ENCODE measurements at places on chromosomes 16 and 17.

DNA sequence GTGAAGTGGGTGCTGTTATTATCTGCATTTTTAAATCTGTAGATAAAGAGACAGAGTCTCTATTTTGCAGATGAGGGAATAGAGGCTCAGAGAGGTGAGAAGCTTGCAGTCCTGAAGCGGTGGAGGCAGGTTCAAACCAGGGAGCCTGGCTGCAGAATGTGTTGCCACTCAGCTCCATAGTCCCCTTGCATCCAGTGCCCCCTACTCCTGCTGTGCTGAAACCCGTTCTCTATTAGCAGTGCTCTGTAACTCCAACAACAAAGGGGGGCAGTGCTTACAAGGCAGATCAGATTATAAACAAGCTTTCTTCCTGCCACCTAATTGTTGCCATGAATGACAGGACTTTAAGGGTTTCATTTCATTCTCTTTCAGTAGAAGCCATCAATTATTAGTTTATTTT lies 118.1 kb upstream of the CACNG3 start:
- DNase-seq: no peak

DNA sequence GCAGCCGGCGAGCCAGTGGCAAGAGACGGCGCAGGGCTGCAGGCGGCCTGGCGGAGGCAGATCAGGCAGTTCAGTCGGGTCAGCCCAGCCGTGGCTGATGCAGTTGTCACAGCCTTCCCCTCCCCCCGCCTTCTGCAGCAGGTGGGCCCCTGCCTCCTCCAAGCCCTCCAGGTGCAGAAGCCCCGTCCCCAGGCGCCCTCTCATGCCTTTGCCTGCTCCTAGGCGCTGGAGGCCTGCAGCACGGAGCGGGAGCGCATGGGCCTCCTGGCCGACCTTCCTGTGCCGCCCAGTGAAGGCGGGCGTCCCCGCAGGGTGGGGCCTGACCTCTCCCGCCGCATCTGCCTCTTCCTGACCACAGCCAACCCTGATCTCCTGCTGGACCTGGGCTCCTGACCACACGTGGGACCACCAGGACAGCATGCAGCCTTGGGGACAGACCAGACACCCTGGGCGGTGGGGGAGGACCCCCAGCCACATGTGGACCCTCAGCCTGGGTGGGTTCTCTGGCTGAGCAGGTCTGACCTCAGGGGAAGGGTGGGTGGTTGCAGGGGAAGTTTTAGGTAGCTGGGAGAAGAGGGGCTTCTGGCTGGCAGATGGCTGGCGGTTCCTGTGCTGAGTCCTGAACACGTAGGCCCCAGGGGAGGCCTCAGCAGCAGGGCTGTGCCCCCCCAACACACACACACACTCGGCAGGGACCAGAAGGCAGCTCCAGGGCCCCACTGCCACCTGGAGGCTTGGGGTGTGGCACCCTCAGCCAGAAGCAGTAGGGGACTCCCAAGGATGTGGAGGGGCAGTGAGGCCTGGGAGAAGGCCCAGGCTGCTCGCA lies 3.1 kb upstream of the MRPS34 start:
- DNase-seq: no peak

DNA sequence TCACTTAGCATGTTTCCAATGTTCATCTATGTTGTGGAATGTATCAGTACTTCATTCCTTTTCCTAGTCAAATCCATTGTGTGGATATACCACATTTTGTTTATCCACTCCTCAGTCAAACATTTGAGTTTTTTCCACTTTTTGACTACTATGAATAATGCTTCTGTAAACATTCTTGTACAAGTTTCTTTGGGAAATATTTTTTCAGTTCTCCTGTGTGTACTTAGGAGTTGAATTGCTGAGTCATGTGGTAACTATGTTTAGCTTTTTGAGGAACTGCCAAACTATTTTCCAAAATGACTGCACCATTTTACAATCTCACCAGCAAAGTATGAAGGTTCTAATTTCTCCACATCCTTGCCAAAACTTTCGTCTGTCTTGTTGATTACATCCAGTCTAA lies 223.7 kb upstream of the AXIN2 start:
- DNase-seq: peak; percentile 3

- no peak for DNase-seq
Measured at GRCh38 chr16:66026211-66026610, 340.3 kb upstream of the CDH5 start.

GRCh38 chr16:21169249-21169981 lies 10.9 kb downstream of the LDAF1 start:
- DNase-seq: no peak

- no peak for DNase-seq
Measured at GRCh38 chr17:38315497-38315896, 18.5 kb downstream of the MRPL45 start.

- DNase-seq: no peak
Measured at GRCh38 chr16:9843424-9844018, 338.7 kb downstream of the GRIN2A start.

DNA sequence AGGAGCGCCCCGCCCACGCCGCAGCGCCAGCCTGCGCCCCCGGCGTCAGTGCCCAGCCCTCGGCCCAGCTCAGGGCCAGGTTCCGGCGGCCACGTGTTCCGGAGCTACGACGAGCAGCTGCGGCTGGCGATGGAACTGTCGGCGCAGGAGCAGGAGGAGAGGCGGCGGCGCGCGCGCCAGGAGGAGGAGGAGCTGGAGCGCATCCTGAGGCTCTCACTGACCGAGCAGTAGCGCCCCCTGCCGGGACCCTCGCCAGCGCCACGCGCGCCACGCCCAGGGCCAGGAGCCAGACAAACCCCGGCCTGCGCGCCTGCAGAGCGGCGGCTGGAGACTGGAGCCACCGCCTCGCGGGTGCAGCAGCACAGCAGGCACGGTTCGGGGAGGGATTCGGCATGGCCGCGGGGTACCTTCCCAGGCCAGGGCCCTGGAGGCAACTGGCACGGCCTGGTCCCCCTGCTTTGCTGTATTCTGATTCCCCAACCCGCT lies 9.3 kb downstream of the CORO6 start:
- DNase-seq: peak; percentile 89

All from globus pallidus (tissue), 1 donor.